GM12865 (cell line): ENCODE measurements at places on chromosomes 5 and 9.

- no peak for DNase-seq
These were observed 42.0 kb downstream of the PIP5K1B start for GRCh38 chr9:68747043-68747533.

GRCh38 chr5:146233441-146233840 lies 30.0 kb downstream of the RBM27 start:
- DNase-seq: no peak

DNA sequence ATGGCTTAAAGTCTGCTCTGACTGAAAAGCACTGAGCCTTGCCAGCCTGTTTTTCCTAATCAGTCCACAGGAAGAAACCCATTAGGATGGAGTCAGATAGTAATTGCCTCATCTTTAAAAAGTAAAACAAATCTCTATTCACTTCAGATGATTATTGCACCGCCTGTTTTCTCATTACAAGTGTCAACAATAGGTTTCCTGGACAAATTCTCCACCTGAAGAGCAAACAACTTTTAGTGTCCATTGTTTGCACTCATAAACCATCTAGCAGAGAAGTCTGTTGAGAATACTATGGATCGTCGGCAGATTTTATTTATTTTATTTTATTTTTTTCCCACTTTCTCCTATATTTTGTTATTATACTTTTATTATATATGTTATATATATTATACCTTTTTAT lies 20.3 kb downstream of the C5orf63 start:
- DNase-seq: no peak

DNA sequence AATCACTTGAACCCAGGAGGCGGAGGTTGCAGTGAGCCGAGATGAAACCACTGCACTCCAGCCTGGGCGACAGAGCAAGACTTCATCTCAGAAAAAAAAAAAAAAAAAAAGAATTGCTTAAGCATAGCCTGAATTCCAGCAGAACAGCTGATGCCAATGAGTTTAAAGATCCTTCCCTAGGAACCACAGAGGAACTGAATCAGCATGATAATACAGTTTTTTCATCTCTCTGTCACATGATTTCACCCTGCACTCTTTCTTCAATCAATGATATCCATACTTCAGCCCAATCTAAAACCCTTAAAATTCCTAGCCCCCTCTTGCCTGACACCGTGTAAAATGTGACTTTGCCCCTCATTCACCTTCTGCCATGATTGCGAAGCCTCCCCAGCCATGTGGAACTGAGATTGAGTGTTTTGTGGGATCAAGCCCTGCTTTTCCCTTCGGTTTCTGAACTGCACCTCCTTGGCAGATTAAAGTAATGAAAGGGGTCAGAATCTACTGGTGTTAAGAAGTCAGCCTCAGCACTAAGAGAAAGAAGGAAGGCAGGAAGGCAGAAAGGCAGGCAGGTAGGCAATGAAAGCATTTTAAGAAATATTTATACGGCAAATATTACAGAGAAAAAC lies 20.9 kb upstream of the DMXL1 start:
- DNase-seq: no peak

DNA sequence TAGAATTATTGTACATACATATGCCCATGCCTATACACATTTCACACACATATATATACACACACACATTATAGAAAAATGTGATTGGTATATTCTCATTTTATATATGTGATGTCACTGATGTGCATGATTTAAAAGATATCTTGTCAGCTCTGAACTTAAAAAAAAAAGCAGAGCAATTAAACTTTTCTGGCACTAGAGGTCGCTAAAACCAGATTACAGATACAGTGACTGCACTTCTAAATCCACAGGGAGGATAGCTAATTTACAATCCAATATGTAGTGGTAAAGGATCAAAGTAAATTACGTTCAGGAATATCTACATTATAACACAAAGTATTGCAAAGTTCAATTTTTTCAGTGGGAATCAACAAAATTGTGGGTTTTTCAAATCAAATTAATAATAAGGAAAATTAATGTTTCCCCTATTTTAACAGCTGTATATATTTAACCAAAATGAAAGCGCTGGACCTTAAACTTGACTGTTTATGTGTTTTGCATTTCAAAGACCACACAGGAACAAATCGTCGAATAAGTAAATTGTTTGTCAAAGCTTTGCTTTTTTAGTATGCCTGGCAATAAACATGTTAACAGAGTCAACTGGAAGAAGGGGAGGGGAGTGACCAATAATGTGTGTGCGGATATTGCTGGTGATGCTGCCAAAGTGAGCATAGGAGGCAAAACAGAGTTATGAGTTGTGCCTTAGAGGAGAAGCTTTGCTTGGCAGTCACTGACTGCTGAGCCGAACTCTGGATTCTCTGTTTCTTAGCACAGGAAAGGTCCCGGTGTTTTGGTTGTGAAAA lies 1201.4 kb upstream of the C9orf72 start:
- DNase-seq: peak; percentile 22

GRCh38 chr5:39424736-39425637 lies at the start of gene DAB2:
Gene DAB2 (minus strand): TSS chr5:39424980. CDS start chr5:39394320, 30,660 bp downstream.
- DNase-seq: no peak

GRCh38 chr5:132011622-132012343 lies at the start of gene ACSL6:
Gene ACSL6 (minus strand): TSS chr5:132011658. CDS start chr5:132011553, 105 bp downstream.
- DNase-seq: no peak

DNA sequence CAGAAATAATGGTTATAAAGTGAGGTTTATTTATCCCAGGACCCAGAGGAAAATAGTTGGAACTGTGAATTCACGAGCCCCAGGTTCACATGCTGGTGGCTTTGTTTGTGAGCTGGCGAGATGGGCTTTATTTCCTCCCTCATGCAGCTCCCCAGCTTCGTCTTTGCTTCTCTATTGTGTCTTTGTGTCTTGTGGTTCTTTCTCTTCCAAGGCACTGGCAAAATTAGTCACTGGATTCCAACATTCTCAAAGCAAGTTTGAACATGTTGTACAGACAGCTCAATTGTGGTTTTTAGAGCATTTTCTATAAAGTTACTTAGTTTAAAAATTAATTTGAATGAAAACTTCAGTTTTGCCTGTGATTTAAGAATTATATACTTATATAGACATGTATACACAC lies 7.2 kb downstream of the NDUFS6 start:
- no peak for DNase-seq
